ENCODE measurements at places on chromosomes 2 and 18.
A peak's percentile ranks its signal among the peaks of the same experiment; 100 is the strongest.

GRCh38 chr2:162521871-162522650 is 178.1 kb downstream of the GCA start:
- DNase-seq, result no peak

- no peak for DNase-seq
These were observed 144.2 kb upstream of the NABP1 start for GRCh38 chr2:191533693-191534180.

- no peak for DNase-seq
These were observed 88.8 kb upstream of the DNMT3A start for GRCh38 chr2:25430556-25430955.

GRCh38 chr2:13481201-13481600 is 764.5 kb downstream of the TRIB2 start:
- no peak for DNase-seq

GRCh38 chr2:37526323-37526722 is 145.1 kb downstream of the CDC42EP3 start:
- DNase-seq, result no peak

DNA sequence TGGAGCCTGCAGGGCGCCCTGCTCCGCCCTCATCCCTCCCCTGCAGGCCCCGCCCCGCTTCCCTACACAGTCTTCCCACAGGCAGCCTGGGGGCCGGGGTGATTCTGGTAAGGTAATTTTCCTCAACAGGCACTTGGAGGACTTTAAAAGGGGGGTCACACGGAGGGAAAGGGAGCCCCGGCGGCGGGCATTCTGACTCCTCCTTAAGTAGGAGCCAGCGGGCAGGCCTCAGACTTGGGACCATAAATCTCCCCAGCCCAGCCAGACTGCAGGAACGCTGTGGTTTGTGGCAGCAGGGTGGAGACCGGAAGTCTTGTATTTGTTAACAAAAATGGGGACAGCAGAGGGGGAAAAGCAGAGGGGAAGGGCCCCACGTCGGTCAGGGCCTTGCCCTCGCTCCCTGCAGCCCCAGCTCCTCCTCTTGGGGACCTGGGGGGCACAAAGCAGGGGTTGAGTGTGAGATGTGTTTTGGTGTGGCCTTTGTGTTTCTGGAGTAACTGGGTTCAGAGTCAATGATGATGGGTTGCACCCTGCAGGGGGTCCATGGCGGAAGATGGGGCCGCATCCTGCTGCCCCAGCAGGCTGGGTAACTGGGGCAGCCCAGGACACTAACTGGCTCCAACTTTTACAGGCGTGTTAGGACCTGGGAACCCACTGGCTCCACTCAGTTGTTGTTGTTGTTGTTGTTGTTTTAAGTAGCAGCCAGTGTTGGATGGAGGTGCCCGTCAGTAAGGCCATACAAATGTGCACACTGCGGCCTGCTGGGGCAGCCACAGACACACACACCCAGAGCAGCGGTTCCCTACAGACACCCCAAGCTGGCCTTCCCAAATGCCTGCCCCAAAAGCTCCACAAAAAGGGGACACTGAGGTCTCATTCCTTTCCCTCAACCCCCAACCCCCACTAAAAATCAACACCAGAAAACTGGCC is 27.7 kb downstream of the SMAD7 start:
- DNase-seq, result no peak

DNA sequence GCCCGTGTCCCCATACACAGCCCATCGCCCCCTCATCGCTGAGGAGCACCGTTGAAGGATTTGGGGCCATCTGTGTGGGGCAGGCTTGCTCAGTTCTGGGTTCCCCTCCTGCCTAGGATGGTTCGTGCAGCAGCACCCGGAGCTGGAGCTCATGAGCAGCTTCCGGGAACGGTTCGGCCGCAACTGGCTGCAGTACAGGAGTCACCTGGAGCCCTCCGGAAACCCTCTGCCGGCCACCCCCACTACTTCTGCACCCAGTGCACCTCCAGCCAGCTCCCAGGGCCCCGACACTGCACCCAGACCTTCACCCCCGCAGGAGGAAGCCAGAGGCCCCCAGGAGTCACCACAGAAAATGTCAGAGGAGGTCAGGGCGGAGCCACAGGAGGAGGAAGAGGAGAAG is 10.3 kb downstream of the STK11IP start:
- no peak for DNase-seq

GRCh38 chr2:133457861-133458260 is 110.4 kb downstream of the NCKAP5 start:
- DNase-seq, result no peak

DNA sequence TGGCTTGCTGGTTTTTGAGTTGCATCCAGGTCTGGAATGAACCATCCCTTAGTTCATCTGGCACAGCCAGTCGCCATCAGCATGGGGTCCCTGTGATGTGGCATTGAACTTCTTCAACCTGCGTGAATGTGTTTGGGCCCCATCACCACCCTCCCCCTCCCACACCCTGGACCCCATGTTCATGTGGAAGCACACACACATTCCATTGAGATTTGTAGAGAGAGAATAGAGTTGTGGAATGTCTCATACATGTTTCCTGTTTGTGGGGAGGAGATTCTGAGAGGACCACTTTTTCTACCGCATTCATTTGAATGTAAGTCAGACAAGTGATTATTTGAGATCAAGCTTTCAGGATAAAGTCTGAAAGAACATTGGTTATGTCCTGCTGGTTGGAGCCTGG is 117.6 kb upstream of the EML6 start:
- no peak for DNase-seq

DNA sequence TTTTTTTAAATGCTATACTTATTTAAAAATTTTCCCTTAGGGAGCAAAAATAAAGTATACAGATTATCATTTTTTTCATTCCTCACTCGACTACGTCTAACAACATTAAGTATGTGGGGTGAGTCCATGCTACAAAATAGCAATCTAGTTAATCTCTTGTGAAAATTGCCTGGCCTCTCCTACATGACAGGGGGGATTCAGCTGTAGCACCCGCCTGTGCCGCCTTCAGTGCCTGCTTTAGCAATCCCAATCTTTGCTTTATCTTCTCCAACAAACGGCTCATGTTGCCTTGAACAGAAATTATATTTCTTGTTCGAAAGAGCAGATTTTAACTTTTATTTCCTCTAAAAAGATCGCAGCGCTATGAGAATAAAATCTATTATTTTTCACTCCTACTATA is 2.4 kb upstream of the SOX11 start:
- no peak for DNase-seq

GRCh38 chr2:54839461-54840255 is 116.2 kb downstream of the EML6 start:
- DNase-seq, result no peak

DNA sequence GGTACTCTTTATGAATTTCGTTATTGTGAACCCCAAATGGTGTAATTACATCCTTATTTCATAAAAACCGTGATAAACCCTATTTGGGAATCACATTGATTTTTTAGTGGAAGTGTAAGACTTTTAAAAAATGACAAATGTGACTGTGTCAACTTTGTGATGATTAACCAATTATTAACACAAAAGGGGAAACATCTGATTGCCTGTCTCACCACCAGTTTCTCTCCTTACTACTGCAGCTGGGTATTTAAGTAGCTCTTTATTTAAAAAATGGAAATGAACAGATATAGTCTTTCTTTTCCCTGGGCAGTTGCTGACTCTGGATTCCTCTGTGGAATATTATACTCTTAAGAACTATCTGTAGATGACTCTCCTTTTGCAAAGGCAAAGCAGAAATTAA is 11.6 kb upstream of the RPE start:
- no peak for DNase-seq

DNA sequence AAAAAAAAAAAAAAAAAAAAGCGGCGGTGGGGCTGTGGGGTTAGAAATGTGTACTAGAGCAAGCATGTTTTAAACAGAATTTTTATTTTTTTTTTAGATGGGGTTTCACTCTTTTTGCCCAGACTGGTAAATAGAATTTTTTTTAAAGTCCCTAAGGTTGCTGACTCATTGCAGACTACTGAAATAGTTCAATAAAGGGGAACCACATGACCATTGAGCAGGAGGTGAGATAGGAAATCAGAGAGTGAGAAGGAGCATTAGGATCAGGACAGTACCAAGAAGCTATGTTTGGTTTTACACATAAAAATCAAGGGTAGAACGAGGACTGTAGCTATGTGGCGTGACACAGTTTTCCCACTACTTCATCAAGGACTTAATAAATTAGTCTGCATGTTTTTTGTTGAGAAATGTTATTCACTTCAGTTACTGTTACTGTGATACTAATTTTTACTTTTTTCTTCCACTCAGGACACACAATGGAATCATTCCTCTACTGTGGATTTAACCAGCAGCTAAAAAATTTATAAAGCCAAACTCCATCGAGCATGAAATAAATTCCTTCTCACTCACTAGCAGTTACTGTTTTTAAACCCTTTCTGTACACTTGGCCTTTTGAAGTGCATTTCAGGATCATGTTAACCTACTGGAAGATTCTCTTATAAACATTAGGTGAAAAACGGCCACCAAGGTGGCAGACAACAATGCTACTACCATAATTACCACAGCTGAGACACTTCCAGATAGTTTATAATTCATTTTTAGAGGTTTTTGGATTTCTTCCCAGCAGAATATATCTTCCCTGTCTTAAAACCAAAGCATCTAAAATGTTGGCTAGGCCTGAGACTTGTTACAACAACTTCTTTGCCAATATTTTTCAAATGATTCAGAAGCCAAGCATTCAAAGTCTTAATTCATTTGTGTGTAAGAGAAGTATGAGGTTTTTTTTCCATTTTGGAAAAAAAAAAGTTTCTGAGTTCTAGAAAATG is 33.2 kb downstream of the LAMA1 start:
- no peak for DNase-seq

DNA sequence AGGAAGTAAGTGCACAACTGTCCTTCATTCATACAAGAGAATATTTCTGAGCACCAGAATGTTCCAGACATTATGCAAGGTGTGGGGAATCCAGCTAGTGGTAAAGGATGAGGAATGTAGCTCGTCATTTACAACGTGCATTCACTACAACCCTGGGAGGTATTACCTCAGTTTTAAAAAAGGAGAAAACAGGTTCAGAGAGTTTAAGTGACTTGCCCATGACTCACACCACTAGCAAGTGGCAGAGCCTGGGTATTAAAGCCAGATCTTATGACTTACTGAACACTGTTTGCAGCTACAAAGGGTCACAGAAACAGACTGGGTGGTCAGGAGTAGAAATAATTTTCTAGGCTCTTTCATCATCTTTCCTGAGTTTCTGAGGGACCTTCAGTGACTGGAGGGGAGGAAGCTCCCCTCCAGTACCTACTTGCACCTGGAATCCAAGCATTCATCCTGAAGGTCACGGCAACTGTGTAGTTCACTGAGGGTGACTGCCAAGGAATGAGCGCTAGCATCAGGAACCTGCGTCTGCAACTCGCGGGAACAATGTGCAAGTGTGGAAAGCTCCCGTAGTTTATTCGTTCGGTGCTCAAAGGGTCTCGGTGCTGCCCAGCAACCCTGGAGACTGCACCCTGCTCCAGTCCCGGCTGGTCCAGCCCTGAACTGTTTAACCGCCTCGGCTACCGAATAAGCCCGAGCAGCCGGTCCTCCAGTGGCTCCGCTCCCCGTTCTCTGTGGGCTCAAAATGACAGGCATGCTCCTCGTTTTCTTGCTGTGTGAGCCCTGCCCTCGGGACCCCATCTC is 647 bp downstream of the CCDC121 start:
- DNase-seq, result no peak

GRCh38 chr18:48098538-48098937 is 168.1 kb upstream of the SMAD2 start:
- no peak for DNase-seq

DNA sequence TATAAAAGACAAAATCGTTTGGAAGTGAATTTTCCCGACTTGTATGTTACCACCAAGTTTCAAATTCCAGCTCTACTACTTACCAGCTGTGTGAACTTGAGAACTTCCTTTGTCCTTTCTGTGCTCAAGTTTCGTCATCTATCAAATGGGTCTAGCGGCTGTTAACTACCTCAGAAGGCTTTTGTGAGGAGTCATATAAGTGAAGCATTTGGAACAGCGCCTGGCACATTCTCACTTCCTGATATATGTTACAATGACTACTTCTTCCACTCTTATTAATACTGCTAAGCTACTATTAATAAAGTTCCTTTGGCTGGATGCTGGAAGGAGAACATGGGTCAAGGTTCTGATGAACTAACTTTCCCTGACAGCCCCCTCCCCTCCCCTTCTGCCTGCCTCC is 104.5 kb downstream of the MEIS1 start:
- no peak for DNase-seq

- DNase-seq, result peak; percentile 67
These were observed 13.2 kb downstream of the SERPINE2 start for GRCh38 chr2:224025874-224026273.

DNA sequence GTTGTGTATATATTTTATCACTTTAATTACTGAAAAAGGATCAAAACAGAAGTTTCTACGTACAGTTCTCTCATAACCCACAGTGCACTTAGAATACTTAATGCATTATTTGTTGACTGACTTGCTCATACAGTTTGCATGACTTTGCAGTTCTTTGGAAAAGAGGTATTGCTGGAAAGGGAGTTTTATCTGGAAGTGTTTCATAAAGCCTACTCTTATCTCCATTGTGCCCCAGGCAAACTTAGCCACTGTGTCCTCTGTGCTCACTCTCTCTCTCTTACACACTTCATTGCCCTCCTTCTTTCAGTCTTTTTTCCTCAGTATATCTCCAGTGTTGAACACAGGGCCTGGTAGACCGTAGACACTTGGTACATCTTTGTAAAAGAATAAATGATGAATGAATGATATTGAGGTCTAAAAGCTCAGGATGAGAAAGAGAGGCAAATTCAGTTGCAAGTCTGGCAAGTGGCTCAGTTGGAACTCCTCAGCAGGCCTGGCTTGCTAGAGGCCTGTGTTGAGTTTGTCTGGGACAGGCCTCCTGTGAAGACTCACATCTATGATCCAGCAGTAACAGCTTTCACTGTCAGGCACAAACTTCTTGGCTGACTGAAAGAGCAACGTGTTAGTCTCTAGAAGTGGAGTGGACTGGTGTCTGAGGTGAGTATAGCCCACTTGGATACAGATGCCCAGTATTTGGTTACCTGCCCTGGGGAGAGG is 56.1 kb downstream of the SETBP1 start:
- DNase-seq, result no peak

- no peak for DNase-seq
These were observed 72.2 kb upstream of the TMEM17 start for GRCh38 chr2:62577994-62578781.

DNA sequence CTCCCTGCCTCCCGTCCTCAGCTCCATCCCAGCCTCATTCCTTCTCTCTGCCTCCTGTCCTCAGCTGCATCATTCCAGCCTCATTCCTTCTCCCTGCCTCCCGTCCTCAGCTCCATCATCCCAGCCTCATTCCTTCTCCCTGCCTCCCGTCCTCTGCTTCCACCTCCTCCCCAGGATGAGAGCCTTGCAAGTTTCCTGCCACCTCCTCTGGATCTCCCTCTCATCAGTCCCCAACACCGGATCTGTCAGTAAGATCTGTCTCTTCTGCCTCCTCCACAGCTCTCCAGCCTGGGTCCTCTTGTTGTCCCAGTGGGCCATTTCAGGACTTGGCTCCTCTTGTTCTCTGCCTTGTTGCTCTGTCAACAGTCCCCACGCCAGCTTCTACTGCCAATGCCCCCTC is 130.9 kb downstream of the NDUFA10 start:
- no peak for DNase-seq

- DNase-seq, result no peak
These were observed 53.8 kb downstream of the SMCHD1 start for GRCh38 chr18:2709316-2709715.
